Foreskin fibroblast (primary cell): ENCODE measurements at places on chromosomes 11 and 22.

DNA sequence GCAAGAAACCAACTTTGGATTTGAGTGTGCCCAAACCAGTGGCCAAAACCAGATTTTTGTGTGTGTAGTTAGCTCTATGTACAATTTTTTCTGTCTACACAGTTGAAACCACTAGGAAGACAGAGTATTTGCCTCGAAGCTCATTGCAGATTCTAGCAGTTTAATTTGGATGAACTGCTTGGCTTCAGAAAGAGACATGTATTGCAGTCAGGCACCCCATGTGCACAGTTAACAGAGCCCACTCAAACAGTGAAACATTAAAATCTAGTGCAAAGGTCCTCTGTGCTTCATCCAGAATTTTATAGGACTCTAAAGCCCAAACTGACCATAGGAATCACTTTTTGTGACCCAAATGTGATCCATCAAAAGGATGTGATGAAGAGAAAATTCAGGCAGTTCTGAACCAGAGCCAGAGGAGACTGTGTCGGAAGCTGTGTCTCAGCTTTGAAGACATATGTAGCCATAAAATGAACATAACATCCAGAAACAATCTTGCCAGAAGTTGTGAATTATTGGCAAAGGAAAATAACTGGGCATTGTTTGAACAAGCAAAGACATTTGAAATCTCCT lies 82.7 kb downstream of the PANX1 start:
- DNase-seq, result no peak

- DNase-seq, result peak; percentile 26
Observed at GRCh38 chr11:128235958-128236357, 351.4 kb downstream of the ETS1 start.

DNA sequence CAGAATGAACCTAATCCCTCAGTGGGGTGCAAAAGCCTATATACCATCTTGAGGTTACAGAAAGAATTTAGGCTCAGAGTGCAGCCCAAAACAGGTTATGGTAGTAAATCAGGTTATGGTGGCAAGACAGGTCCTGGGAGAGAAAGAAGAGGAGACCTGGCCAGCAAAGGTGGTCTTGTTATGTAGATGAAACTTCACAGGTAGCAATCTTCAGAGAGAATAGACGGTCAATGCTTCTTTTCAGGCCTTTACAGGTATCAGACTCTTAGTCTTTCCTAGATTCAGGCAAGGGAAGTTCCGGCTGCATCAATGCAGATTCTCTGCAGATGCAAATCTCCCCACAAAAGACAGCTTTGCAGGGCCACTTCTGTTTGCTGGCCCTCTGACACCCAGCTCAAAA lies 45.8 kb upstream of the SORL1 start:
- DNase-seq, result no peak

- no peak for DNase-seq
Observed at GRCh38 chr11:59818572-59818971, 8.0 kb upstream of the MRPL16 start.

- DNase-seq, result peak; percentile 84
Observed at GRCh38 chr22:37560608-37561211, 430 bp downstream of the CDC42EP1 start.

GRCh38 chr11:76637491-76638269 lies 32.9 kb downstream of the LRRC32 start:
- no peak for DNase-seq

GRCh38 chr11:932435-932834 lies 6.8 kb downstream of the AP2A2 start:
- DNase-seq, result no peak

- DNase-seq, result no peak
Observed at GRCh38 chr22:43566021-43566420, 154.2 kb downstream of the MPPED1 start.

DNA sequence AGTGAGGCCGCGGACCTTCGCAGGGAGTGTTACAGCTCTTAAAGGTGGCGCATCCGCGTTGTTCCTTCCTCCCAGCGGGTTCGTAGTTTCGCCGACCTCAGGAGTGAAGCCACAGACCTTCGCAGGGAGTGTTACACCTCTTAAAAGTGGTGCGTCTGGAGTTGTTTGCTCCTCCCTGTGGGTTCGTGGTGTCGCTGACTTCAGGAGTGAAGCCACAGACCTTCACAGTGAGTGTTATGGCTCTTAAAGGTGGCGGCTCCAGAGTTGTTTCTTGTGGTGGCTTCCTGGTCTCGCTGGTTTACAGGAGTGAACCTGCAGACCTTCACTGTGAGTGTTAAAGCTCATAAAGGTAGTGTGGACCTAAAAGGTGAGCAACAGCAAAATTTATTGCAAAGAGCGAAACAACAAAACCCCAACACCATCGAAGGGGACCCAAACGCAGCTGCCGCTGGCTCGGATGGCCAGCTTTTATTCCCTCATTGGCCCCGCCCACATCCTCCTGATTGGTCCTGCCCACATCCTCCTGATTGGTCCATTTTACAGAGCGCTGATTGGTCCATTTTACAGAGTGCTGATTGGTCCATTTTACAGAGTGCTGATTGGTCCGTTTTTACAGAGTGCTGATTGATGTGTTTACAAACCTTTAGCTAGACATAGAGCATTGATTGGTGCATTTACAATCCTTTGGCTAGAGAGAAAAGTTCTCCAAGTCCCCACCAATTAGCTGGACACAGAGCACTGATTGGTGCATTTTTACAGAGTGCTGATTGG lies 1.2 kb upstream of the TMEM45B start:
- DNase-seq, result no peak

DNA sequence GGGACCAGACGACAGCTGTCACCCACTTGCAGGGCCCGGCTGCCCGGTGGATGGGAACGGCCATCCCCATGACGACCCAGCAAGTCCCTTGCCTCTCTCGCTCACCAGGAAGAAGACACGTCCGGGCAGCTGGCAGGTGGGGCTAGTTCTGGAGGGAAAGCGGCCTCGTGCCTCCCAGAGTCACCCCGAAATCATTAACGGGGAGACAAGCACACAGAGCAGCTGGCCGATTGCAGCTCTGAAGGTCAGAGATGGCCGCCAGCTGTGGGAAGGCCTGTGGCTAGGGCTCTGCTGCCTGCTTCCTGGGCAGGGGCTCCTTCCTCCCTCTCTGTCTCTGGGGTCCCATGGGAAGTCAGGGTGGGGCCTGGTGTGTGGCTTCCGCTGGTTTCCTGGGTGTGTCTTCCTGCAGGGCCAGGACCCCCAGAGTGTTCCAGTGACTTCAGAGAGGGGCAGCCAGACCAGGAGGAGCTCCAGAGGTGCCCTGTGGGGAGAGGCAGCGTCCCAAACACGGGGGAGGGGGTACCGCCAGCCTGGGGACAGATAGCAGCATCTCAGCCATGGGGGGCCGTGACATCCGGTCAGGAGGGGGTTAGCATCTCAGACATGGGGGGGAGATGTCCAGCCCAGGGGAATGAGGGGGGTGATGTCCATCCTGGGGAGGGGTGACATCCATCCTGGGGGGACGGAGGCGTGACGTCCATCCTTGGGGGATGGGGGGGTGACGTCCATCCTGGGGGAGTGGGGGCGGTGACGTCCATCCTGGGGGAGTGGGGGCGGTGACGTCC lies 114.9 kb downstream of the KCNQ1 start:
- DNase-seq, result no peak

DNA sequence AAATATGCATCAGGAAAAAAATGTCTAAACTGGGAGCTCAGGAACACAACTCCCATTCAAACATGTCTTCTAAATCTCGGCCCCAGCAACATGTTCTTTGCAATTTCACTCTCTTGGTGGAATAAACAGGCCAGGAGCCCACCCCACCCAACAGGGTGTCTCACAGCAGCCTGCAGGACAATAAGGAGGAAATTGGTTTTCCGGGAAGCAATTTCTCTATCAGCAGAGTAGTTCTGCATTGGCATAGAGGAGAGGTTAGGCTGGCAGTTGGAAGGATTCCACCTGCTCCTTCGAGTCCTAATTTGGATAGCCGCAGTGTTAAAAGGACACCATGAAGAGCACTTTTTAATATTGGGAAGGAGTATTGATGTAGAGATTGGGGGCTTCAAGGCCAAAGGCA lies 55.9 kb upstream of the BARX2 start:
- no peak for DNase-seq

DNA sequence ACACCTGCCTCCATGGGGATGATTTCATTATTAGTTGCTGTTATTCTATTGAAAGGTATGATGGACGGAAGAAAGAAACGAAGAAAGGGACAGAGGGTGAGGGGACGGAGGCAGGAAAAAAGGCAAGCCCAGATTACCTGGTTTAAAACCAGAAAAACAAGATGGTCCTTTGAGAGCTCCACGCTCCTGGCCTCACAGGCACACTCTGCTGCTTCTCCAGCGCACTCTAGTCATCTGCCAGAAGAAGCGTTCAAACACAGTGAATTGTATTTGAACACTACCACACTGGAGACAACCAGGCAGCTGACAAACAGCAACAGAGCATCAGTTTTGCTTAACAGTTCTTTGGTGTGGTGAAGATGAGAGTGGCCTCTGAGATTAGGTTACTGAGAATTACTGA lies 216.9 kb downstream of the CADM1 start:
- no peak for DNase-seq

- DNase-seq, result no peak
Observed at GRCh38 chr11:76760236-76760635, 22.9 kb upstream of the TSKU start.

- no peak for DNase-seq
Observed at GRCh38 chr11:115557681-115558080, 53.5 kb upstream of the CADM1 start.

- DNase-seq, result no peak
Observed at GRCh38 chr11:63274776-63275175, 31.4 kb upstream of the SLC22A25 start.

GRCh38 chr11:64015935-64016845 lies 19.5 kb upstream of the FLRT1 start:
- no peak for DNase-seq

- no peak for DNase-seq
Observed at GRCh38 chr11:28242596-28242995, 134.4 kb downstream of the METTL15 start.

DNA sequence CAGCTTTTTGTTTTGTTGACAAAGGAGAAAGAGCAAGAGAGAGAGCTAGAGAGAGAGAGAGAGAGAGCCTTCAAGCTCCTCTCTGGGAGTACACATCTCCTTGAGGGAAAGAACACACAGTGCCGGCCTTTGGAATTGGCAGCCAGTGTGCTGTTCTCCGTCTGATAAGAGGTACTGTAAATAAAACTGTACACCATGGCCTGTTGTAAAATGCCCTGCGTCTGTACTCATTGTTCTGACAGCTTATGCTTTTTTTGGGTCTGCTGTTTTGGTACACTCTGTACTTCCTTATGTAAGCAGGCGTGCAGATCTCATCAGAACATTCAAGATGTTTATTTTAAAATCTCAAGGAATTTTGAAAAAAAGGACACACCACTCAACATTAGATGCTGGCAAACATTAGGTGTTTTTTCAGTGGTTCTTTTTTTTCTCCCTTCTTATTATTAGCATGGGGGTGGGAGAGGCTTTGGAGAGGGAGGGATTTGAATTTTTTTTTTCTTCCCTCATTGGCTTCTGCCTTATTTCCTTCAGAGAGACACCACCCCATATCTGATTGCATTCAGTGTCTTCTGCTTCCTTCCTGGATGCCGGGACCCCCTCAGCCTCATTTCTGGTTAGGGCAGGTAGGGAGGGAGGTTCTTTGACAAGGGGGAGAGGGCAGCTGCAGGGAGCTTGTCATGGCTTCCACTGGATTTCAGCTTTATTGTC lies 116.8 kb upstream of the NNMT start:
- peak; percentile 92 for DNase-seq

DNA sequence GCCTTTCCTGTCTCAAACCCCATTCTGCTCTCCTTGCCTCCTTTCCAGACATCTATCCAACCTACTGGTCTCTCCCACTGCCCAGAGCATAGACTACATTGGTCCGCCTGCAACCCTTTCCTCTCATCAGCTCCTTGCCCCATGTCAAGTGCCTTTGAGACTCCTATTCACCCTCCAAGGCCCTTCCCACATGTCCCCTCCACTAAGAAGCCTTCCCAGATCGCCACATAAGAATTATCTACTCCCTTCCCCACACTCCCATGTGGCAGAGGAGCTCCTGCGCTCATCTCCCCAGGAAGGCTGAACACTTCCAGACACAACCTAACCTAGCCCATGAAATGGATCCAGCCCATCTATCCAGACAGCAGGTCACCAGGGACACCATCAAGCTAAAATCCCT lies 10.3 kb downstream of the C1QTNF6 start:
- no peak for DNase-seq

GRCh38 chr22:47119181-47119580 lies 356.7 kb downstream of the TBC1D22A start:
- DNase-seq, result no peak

DNA sequence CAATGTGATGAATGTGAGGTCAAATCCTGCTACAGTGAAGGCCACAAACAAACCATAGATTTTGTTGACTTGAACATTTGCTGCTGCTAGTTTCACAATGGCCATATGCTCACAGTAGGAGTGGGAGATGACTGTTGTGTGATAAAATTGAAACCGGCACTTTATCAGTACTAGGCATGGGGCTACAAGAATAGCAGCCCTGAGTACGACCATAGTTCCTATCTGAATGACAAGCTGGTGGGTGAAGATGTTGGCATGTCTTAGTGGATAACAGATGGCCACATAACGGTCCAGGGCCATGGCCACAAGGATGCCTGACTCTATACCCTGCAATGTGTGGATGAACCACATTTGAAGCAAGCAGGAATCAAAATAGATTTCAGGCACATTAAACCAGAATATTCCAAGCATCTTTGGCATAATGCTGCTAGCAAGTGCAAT lies 2.8 kb downstream of the OR52A1 start:
- no peak for DNase-seq

DNA sequence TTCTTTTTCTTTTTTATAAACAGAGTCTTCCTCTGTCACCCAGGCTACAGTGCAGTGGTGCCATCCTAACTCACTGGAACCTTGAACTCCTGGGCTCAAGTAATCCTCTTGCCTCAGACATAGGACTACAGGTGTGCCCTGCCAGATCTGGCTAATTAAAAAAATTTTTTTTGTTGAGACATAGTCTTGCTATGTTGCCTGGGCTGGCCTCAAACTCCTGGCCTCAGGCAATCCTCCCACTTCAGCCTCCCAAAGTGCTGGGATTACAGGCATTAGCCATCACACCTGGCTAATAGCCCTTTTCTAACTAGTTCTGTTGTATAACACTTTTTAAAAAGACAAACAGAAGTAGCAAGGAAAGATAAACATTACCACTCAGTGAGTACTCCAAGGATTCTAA lies 57.4 kb downstream of the CSTF3 start:
- DNase-seq, result no peak

DNA sequence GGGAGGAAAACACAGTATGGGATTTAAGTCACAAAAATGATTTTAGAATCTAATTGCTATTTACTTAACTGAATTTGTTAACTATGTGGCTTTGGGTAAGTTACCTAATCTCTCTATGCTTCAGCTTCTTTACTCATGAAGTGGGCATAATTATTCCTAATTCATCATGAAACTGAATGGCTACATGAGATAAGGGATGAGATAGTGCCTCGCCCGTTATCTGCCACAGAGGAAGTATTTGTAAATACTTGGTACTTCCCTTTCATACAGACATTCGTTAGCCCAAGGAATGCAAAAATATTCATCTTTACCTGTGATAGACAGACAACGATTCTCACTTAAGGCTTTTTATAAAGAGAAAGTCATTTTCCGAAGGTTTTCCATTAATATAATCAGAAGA lies 221.2 kb upstream of the BLID start:
- DNase-seq, result no peak
